ENCODE measurements at places on chromosomes 3 and 15. TPM values are rescaled to one million over a fixed set of nuclear protein-coding genes. Genes with fewer than 3 reads are reported as not detected.

Gene BBS4
- 18.8 TPM for total RNA-seq

Gene NME9
- not detected for total RNA-seq

Gene FBXO40
- not detected for total RNA-seq

Gene RBPMS2
- total RNA-seq: 0.07 TPM

Data from smooth muscle cell of the pulmonary artery (primary cell).